ENCODE measurements at places on chromosomes 2 and 18.
A peak's percentile ranks its signal among the peaks of the same experiment; 100 is the strongest.

GRCh38 chr2:219025637-219026585 lies 15.4 kb downstream of the CFAP65 start:
- DNase-seq, result no peak

GRCh38 chr18:74233933-74234325 lies 57.8 kb downstream of the CYB5A start:
- no peak for DNase-seq

- no peak for DNase-seq
These were observed 20.4 kb downstream of the ATP6V1B1 start for GRCh38 chr2:70956141-70956540.

GRCh38 chr2:224551693-224552092 lies 33.5 kb downstream of the CUL3 start:
- no peak for DNase-seq

GRCh38 chr2:124269348-124269747 lies 244.3 kb downstream of the CNTNAP5 start:
- no peak for DNase-seq

DNA sequence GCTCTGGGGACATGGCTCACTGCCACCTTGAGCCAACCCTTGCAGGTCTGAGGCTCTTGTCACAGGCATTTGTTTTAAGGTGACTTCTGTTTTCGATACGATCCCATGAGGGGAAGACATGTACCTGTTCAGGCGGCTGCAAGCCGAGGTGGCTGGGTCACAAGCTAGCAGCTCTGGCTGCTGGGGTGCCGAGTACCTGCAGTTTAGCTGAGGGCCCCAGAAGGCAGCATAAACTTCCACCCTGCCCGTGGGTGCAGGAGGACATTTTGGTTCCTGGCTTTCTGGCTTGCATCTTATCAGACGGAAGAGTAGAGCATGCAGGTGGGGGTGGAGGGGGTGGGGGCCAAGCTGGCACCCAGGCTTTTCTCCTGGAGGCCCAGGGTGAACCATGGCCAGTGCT lies 28.4 kb downstream of the COA5 start:
- no peak for DNase-seq

DNA sequence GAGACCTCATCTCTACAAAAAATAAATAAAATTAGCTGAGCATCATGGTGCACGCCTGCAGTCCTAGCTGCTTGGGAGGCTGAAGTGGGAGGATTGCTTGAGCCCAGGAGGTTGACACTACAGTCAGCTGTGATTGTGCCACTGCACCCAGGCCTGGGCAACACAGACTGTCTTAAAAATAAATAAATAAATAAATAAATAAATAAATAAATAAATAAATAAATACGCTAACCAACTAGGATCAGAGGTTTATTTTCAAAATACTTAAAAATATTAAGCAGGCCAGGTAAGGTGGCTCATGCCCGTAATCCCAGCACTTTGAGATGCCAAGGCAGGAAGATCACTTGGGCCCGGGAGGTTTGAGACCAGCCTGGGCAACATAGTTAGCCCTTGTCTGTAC lies 63.6 kb downstream of the KCNG3 start:
- no peak for DNase-seq

GRCh38 chr18:46264255-46264654 lies 160.1 kb downstream of the HAUS1 start:
- DNase-seq, result no peak

DNA sequence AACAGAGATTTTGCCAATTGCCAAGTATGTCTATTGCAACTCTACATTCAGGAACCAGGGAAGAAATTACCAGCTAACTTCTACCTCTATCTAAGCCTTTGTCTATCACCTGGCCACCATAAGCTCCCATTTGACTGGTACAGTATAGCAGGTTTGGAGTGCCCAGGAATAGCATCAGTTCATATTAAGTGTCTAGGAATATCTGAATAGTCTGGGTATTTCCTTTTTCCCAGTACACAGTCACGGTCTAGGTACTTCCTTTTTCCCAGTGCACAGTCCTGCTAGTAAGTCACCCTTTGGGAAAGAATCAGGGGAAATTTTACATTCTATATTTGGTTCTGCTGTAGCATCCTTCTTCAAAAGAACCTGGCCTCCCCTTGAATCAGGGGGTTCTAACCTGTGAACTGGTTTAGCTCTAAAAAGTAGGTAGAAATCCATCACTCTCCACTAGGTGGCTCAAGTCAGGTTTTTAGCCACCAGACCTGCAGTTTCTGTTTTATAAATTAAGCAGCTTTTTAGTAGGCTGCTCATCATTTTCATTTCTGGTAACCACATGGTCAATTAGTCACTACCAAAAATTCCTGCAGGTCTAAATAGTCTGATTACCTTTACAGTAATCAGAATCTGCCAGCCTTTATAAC lies 49.3 kb upstream of the DNAJC10 start:
- DNase-seq, result peak; percentile 33

All from CD4-positive, alpha-beta T cell treated with Interleukin-6 at 100 ng/mL for 8 hours (primary cell).